Stimulated activated naive B cell treated with anti-CD40 and anti-IgM and Interleukin-4, amounts not matched to agents 10 μg/mL and 1 μg/mL and 100 μg/mL, for 72 hours (primary cell): ENCODE measurements at places on chromosomes 3 and 15.

DNA sequence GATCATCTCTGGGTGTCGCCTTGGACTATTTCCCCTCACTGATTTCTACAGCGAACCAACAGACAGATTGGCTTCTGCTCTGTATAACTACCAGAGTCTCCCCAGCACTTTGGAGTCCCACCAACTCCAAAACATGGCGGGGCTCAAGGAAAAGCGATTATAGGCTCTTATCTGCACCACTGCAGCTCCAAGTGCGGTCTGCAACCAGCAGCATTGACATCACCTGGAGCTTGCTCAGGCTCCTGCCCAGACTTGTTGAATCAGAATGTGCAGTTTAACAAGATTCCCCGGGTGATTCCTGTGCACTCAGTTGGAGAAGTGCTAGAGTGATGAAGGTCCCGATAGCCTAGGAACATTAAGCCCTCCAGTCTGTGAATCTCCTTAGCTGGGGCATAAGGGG, 9.0 kb downstream of the CCK start:
- no peak for DNase-seq

DNA sequence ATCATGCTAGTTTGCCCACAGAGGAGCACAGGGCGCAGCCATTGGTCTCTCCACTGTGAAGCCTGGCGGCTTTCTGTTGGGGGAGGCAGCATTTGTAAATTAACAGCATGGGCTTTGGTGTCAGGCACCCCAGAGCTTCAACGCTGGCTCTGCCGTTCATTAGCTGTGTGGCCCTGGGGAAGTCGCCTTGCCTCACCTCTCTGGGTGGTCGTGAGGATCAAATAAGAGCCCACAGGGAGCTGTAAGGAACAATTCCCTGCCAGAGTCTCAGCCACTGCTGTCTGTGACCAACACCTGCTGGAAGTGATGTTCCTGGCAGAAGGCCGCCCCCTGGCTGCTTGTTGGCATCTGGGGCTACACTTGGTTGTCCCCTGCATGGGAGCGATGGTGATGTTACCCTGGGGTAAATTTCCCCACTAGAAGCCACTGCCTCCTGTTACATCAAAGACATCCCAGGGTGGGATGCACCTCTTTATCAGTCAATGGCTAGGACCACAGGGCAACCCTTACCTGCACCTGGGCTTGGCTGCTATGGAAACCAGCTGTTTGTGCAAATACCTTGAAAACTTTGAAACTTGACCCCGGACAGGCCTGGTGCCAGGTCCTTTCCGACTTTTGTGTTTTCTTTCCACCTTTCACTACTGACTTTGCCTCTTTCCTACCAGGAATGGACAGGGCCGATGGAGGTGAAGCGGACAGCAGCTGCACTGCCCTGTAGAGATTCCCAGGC, 36.9 kb downstream of the DNASE1L3 start:
- peak; percentile 21 for DNase-seq

GRCh38 chr15:67931861-67932260, 92.0 kb upstream of the RNU6-1 start:
- no peak for DNase-seq

DNA sequence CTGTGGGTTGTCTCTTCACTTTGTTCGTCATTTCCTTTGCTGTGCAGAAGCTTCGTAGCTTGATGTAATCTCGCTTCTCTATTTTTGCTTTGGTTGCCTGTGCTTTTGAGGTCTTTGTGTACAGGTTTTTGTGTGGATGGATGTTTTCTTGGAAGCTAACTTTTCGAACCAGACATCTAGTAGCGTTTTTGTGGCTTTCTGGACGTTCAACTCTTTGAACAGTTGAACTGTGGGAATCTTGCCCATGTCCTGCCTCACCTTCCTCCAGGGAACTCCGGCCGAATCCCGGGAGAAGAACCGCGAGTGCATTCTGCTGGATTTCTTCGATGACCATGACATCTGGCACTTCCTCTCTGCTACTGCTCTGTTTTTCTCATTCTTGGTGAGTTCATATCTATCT, 70.6 kb downstream of the USF3 start:
- no peak for DNase-seq

GRCh38 chr3:193229851-193230420, 11.1 kb upstream of the PLAAT1 start:
- no peak for DNase-seq

DNA sequence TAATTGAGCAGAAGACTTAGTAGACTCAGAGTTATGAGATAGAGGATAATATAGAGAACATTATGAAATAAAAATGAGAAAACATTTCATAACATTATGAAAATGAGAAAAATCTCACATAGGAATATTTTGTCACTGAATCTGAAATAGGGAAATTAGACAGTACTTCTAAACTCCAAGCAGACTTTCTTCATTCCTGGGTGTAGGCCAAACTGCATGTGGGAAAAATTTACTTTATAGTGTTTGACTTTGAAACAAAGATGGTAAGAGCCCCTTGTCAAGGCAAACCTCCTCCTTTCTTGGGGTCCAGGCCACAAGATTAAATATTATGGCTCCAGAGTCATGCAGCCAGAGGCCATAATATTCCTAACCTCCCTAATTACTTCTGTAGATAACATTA, 6.7 kb upstream of the OR5H14 start:
- no peak for DNase-seq

- no peak for DNase-seq
These were observed 192.3 kb downstream of the TAFA4 start for GRCh38 chr3:68740087-68740486.

DNA sequence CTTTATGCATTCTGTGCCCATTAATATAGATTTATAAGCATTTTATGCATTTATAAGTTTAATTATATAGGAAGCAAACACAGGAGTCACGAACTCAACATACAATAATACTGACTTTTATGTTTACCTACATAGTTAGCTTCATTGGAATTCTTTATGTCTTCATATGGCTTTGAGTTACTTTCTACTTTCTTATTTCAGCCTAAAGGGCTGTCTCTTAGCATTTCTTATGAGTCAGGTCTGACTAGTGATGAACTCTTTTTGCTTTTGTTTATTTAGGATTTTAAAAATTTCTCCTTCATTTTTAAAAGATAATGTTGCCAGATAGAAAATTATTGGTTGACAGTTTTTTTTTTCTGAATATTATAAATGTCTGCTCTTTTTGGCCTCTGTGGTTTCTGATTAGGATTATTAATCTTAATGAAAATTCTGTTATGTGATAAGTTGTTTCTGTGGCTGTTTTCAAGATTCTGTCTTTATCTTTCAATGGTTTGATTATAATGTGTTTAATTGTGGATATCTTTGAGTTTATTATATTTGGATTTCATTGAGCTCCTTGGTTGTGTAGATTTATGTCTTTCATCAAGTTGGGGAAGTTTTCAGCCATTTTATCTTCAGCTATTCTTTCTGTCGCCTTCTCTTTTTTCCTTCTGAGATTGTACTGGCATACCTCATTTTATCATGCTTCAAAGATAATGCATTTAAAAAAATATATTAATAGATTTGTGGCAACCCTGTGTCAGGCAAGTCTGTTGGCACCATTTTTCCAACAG, 54.3 kb downstream of the ATP2C1 start:
- no peak for DNase-seq

- no peak for DNase-seq
These were observed 429.4 kb downstream of the SHQ1 start for GRCh38 chr3:72418856-72419255.

DNA sequence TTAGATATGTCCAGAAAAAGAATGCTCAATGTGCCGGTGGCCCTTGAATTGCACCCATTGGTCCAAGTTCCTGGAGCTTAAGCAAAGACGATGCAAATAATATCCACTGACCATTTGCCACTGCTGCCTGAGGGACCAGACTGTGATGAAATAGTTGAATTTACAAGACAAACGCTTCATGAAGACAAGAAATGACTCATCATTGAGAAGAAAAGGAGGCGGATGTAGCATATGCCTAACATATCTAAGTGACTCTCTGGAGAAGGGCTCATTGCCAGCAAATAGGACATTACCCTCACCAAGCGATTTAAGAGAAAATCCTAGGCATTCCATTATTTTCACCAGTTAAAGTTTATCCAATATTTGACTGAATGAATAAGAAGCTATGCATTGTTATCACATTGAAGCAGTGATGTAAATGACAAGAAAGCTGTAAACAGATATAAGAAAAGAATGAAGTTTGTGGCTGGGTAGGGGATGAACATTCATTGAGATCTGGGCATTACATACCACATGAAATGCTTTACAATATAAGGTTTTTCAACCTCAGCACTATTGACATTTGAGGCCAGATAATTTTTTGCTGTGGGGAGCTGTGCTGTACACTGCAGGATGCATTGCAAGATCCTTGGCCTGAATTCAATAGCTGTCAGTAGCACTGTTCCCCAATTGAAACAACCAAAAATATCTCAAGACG, 48.9 kb upstream of the CPNE4 start:
- DNase-seq = no peak

GRCh38 chr15:70831094-70831911, 22.7 kb downstream of the LARP6 start:
- no peak for DNase-seq

DNA sequence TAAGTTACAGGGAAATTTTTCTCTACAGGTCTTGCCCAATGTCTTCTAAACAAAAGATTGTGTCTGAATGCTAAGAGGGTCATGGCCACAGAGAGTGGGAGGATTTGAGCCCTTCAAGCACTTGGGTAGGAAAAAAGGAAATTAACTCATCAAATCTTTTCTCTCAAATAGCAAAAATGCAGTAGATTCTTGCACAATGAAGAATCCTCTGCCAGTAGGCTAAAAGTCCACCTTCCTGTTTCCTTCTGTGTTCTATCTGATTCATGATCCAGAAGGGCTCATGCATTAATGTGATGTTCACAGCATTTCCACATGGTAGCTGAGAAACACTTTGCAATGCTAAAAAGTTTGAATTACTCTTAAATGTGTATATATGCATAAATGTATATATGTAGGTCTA, 177.1 kb downstream of the CD47 start:
- no peak for DNase-seq

DNA sequence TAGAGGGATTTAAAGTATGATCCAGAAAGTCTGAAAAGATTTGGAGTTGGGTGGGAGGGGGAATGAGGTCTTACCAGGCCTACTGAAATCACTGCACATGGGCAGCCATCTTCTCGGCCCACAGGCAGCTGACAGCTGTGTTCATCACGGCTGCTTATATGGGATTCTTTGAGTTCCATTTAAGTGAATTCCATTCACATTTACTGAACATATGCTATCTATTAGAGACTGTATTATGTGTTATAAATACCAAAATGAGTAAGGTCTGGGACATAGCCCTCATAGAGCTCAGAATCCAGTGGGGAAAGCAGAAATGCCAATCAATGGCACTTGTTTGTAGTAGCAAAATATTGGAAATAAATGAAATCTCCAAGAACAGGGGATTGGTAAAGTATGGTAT, 91.1 kb downstream of the TRIM42 start:
- DNase-seq = no peak

- DNase-seq = no peak
These were observed 88.3 kb upstream of the ADAMTSL3 start for GRCh38 chr15:83565553-83566159.

GRCh38 chr3:11612515-11613188, 31.1 kb downstream of the VGLL4 start:
- no peak for DNase-seq

- no peak for DNase-seq
These were observed 10.6 kb downstream of the MELTF start for GRCh38 chr3:197019021-197019420.

GRCh38 chr3:56837196-56837955, 35.6 kb upstream of the ARHGEF3 start:
- DNase-seq = no peak

- no peak for DNase-seq
These were observed 22.2 kb downstream of the CCDC39 start for GRCh38 chr3:180657094-180657493.

DNA sequence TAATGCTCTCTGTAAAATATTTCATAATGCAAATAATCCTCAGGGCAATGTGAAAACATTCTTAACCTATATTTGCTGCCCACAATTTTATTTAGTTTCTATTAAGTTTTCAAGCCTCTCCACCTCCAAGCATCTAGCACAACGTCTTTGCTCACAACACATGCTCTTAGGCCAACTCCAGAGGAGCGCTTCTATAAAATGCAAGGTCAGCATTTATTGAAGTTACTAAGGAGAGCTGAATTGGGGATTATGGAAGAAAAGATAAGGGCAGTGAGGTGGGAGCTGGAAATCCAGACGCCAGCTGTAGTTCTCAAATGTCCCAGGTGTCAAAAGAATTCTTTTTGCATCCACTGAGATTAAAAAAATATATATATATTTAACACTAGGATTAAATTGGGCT, 996 bp downstream of the RABL3 start:
- no peak for DNase-seq

DNA sequence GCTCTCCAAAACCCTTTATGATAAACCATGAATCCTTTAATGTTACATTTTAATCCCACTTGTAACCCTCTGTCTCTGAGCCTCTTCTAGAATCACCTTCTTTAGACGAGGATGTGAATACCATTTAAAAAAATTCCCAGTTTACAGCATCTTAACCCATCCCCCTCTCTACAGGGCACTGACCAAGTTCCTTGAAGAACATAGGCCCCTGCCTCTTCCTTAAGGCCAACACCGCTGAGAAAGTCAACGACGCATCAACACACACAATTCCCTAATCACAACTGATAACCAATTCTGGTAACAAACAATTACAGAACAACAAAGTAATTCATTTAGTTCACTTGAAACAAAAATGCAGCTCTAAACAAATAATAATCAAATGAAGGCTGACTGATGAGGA, 130.3 kb downstream of the DLG1 start:
- no peak for DNase-seq

- no peak for DNase-seq
These were observed 17.6 kb downstream of the GALK2 start for GRCh38 chr15:49187549-49188245.

GRCh38 chr3:37310666-37311050, 136.3 kb upstream of the LRRFIP2 start:
- DNase-seq = no peak

DNA sequence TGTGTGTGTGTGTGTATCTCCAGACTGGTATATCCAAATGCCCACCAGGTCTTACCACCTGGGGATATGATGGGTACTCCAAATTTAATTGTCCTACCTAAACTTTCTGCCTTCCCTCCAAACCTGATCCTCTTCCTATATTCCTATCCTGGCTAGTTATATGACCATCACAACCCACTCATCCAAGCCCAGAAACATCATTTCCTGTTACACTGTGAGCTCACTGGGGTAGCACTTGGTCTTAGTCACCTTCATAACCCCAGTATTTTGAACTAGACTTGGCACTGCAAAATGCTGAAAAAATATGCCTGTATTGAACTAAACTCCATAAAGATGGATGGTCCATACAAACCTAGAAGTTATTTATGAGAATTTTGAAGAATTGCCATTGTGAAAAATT, 178.8 kb upstream of the EIF1B start:
- no peak for DNase-seq

DNA sequence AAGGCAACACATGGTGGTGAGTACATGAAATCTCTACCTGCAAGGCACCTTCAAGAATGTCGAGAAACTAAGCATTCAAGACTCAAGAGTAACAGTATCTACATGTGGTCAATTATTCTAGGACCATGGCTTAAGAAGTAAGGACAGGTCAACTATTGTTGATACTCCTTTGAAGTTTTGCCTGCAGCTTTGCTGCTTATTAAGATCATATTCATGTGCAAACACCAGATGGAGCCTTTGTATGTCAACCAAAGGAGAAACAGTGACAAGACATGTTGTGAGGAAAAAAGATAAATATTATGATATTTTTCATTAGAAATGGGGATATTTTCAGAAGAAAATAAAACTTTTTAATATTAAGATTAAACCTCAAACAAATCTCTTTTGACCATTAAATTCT, 52.3 kb upstream of the FGF7 start:
- DNase-seq = no peak
